ENCODE measurements at places on chromosomes 12 and 14.

- peak; percentile 95 for DNase-seq
Measured at GRCh38 chr14:35403603-35404448, 723 bp downstream of the NFKBIA start.

DNA sequence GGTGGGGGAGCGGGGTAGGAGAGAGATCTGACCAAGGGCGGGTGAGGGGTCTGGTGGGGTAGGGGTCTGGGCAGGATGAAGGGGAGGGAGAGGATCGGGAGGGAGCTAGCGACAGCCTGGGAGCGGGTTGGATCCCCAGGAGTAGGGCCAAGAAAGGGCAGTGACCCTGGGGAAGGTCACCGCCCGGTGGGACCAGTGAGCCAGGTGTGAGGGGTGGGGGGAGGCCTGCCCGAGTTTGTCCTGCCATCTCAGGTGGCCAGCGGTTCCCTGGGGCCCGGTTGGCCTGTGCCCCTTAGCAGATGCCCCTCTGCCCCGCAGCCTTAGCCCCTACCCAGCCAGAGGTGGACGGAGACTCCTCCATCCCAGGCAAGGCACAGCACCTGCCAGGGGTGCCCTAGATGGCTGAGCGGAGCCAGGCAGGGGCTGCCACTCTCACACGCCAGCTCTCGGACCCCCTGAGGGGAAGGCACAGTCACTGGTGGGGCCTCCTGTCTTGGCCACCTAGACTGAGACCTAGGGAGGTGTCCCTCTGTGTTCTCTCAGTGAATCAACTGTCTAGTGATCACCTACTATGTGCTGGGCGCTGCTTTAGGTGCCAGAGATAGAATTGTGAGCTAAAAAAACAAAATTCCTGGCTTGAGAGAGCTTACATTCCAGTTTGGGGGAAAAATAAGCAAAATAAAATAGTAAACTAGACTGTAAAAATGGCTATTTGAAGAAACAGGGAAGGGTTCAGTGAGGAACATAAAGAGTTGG lies 629 bp upstream of the TTC7B start:
- DNase-seq: no peak

DNA sequence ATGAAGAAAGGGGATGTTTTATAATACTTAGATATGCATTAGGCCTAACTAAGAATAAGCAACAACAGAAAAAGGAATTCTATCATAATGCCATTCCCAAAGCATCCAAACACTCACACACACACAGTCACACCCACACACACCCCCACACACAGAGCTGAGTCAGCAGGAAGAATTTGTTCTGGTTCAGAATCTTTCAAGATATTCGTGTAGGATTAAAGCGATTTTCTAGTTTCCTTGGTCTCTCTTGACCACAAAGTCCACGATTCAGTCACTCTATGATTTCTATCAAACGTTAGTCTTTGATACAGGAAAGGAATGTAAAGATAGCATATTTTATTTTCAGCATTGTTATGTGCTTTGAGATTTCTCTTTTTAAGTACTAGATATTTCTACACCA lies 382.6 kb upstream of the DCN start:
- DNase-seq: peak; percentile 53

DNA sequence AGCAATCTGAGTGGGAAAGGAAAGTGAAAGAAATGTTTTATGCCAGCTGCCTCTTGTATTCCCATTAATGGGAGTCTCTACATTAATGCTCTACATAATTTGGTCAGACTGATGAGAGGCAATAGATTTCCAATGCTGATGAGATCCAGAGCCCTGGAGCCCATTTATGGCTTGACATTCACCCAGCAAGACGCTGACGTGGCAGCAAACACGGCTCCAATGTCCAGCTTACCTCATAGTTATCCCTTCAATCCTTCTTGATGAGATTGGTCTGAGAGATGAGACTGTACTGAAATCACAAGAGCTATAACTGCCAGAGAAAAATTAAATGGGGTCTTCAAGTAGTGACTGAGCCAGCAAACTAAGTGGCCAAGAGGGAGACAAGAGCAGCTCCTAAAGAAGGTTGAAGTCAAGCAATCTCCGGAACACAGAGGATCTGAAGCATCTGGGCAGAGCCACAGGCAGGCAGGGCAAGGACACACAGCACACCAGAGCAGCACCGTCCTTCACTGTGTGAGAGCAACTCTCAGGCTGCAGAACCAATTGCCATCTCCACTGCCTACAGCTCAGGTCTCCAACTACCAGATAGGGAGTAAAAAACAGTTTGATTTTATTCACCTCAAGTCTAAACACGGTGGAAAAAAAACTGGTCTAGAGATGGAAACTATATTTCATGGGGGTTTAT lies 7.3 kb upstream of the MYO1A start:
- DNase-seq: no peak

DNA sequence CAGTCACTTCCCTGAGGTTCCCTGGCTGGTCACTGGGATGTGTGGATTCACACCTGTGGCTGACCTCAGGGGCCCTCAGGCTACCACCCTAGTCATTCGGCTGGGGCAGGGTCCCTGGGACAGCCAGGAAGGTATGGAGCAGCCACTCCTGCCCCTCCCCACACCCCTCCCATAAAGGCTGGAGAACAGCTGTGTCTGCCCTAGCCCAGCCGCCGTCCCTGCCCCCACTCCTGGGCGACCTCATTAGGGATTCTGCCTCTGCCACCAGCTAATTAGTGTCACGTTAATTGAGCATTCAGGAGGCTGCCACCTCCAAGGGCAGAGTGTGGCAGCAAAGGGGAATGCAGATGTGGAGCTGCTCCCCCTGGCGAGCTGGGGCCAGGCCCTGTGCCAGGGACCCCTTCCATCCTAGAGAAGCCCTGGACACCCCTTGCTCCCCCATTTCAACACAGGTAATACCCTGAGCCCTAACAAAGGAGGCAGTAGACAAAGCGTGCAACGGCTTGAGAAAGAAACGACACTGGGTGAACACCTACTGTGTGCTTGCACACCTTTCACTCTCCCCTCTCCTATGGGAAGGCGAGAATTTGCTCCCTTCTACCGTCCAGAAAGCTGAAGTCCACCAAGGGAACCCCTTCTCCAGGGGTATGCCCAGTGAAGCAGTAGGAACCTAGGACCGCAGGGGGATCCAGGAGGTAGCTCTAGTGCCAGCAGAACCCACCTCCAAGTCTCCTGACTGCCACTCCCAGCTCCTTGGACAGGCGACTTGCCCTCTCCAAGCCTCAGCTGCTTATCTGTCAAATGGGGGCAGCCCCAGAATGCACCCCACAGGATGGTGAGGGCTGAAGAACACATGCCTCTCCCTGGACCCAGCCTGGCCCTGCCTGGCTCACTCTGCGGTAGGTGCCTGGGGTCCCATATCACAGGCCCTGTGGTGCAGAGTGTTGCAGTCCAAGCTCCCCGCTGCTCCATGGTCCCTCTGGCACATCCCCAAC lies 45.1 kb downstream of the FAM222A start:
- no peak for DNase-seq

DNA sequence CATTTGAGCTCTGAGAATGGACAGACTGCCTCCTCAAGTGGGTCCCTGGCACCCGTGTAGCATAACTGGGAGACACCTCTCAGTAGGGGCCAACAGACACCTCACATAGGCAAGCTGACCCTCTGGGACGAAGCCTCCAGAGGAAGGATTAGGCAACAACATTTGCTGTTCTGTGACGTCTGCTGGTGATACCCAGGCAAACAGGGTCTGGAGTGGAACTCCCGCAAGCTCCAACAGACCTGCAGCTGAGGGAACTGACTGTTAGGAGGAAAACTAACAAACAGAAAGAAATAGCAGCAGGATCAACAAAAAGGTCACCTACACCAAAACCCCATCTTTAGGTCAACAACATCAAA lies 69.6 kb downstream of the CEP83 start:
- no peak for DNase-seq

GRCh38 chr12:84843593-84844144 lies 68.9 kb downstream of the SLC6A15 start:
- DNase-seq: no peak

DNA sequence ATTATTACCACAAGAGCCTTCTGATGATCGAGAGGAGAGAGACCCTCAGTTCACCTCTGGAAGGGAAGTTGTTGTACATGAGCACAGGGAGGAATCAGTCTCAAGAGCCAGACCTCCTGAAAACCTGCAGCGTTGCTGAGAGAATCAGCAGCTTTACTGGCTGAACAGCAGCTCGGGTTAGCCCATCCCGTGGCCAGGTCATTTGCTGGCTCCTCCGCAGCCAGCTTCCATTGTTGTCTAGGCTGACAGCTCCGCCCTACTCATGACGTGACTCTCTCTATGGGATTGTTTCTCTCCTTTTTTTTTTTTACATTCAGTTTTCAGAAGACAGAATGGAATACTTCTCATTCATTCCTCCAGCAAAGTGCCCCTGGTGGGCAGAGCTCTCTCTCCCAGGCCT lies 69.9 kb downstream of the TGFB3 start:
- peak; percentile 56 for DNase-seq

DNA sequence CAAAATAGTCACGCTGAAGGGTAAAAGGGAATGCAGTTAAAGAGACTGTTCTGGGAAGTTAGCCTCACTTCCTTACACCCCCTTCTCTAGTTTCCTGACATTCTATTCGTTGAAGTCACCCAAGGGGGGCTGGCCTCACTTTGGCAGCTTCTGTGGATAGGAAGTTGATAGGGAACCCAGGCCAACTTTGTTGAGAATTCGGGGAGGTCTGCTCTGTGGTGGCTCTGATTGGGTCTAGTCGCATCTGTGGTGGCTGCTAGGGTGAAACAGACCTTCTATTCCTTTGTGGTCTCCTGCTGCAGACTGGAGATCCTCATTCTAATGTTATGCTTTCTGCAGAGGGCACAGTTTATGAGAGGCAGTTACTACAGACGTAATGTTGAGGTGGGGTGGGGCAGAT lies 28.8 kb upstream of the GZMB start:
- DNase-seq: no peak

DNA sequence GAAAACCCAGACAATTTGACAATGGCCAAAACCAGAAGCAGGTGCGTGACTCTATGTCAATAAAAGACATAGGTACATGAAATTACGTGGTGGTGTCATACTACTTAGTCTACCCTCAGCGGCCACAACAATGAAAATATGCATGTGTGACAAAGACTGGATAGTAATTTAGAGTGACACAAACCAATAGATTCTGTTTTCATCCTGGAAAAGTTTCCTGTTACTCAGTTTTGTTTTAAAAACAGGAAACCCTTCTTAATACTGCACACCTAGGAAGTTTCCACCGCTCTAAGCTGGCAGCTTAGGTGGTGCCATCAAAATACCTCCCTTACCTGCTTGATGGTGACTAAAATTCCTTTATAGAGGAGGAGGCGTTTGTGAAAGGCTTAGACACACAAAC lies 15.1 kb downstream of the POU6F1 start:
- no peak for DNase-seq

DNA sequence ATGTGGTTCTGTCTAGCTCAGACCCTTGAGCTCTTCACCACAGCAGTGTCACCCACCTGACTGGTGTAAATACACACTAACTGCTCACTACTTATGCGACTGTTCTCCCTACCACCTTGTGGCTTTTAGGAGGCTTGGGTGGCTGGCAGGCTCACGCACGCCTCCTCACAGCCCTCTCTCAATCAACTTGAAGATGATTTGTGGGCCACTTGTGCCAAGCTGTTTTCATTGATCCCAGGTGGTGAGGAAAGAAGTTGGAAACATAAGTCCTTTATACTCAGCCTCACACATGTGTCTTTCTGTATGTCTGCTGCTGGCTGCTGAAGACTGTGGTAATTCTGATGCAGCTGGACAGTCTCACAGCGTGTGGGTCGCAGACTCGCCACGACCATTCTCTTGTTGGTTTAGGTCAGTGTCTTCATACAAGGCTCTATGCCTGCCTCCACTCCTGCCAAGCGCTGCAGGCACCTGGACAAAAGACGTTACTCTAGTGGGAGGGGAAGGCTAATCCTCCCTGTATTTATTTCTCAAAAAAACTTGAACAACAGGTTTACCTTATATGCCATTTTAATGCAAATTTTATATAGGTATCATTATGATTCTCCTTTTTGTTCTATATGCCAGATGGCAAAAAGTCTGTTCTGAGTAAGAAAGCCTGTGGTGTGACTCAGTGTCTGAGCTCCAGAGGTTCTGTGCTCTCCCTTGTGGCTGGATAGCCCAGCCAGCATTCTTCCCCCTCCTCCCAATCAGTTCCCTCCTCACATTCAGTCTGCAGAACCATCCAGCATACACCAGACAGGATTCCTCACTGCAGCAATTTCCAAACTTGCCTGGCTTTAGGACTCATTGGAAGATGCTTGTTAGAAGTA lies 115.6 kb downstream of the DIP2B start:
- peak; percentile 96 for DNase-seq

GRCh38 chr12:27561535-27562350 lies 37.7 kb downstream of the PPFIBP1 start:
- DNase-seq: no peak

- DNase-seq: peak; percentile 45
Measured at GRCh38 chr12:122062832-122063693, 15.5 kb upstream of the MLXIP start.

GRCh38 chr12:28527631-28528249 lies 337.5 kb downstream of the CCDC91 start:
- no peak for DNase-seq

DNA sequence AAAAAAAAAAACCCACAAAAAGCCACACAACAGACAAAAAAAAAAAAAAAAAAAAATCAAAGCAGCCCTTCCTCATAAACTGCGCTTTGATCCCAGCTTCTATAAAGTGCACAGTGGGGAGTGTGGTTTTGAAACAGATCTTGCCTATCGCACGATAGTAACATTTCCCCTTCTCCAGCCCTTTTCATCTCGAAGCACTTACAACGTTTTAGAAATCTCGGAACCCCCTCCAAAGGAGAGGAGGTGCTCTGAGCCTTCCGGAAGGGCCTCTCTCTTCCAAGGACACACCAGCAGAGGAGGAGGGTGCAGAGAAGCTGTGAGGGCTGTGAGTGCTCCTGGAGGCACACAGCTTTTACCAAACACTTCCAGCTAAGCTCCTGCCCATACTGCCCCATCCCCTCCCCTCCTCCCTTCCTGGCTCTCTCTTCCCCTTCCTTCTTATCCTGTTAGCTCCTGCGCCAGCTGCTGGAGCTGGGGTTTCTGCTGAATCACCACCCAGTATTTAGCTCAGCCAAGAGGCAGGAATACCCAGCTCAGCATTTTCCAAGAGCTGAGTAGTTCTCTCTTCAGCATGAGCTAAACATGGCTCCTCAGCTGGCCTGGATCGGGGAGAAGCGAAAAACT lies 28.4 kb downstream of the SLC7A8 start:
- DNase-seq: peak; percentile 84

- DNase-seq: no peak
Measured at GRCh38 chr12:124094733-124095132, 121.7 kb downstream of the ZNF664 start.

GRCh38 chr14:56803816-56804535 lies 6.3 kb downstream of the OTX2 start:
- no peak for DNase-seq

- DNase-seq: no peak
Measured at GRCh38 chr14:93645200-93645599, 143.1 kb downstream of the PRIMA1 start.

- peak; percentile 90 for DNase-seq
Measured at GRCh38 chr12:64006211-64006825, 161.8 kb downstream of the SRGAP1 start.

- peak; percentile 84 for DNase-seq
Measured at GRCh38 chr14:52352569-52352968, 38.5 kb downstream of the PTGER2 start.

DNA sequence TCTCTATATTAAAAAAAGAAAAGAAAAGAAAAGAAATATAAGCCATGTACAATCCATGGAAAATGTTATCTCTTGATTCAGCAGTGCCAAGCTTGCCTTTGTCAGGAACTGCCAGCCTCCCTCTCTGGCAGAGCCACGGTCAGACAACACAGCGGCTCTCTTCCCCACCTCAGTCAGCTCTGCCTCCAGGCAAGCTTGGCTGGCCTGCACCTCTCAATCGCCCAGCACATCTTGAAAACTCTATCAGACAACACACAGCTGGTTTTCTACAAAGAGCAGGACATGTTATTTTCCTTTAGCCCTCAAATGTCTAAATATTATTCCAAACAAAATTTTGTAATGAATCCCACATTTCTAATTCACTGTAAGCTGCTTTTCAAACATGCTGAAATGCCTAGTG lies 20.0 kb upstream of the GCH1 start:
- DNase-seq: no peak

Data from iris pigment epithelial cell (primary cell).